ENCODE measurements at places on chromosomes 6 and 20.

GRCh38 chr6:158926414-158926813 lies 73.6 kb downstream of the RSPH3 start:
- no peak for DNase-seq

- DNase-seq: peak; percentile 89
These were observed 21.3 kb downstream of the SNAP25 start for GRCh38 chr20:10239954-10240353.

DNA sequence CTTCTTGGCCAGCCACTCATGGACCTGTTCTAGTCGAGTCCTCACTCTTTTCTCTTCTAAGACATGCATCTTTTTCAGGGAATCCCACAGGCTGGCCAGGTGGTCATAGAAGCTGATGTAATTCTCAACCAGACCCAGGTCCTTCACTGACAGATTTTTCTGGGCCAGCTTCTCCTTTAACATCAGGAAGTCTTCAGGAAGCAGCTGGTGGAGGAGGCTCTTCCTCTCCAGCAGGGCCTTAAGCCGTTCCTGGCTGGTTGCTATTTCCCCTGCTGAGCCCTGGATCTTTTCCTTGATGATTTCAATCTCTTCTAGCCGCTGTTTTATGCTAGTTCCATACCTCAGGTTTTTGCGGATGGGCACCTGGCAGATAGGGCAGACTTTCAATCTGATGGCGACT lies 28.6 kb downstream of the DDX27 start:
- no peak for DNase-seq

GRCh38 chr6:41497994-41498393 lies 48.2 kb upstream of the FOXP4 start:
- DNase-seq: no peak

- no peak for DNase-seq
These were observed 48.9 kb upstream of the UST start for GRCh38 chr6:148697895-148698440.

DNA sequence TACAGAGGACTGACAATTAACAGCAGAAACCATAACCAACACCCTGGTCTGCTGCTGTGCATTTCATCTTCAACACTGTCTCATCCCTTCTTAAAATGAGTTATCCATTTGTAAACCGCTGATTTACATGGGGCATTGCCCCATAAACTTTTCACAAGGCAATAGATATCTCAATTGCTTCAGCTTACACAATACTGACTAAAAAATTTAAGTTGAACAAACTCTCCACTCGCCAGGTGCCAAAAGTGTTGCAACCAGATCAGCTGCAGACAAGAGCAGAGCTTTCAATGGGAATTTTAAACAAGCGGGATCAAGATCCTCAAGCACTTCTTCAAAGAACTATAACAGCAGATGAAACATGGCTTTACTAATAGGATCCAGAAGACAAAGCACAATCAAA lies 183.0 kb downstream of the TASP1 start:
- DNase-seq: no peak

GRCh38 chr6:144416773-144417172 lies 131.6 kb downstream of the UTRN start:
- DNase-seq: no peak

- DNase-seq: no peak
These were observed 49.7 kb downstream of the AKAP12 start for GRCh38 chr6:151289399-151290007.

DNA sequence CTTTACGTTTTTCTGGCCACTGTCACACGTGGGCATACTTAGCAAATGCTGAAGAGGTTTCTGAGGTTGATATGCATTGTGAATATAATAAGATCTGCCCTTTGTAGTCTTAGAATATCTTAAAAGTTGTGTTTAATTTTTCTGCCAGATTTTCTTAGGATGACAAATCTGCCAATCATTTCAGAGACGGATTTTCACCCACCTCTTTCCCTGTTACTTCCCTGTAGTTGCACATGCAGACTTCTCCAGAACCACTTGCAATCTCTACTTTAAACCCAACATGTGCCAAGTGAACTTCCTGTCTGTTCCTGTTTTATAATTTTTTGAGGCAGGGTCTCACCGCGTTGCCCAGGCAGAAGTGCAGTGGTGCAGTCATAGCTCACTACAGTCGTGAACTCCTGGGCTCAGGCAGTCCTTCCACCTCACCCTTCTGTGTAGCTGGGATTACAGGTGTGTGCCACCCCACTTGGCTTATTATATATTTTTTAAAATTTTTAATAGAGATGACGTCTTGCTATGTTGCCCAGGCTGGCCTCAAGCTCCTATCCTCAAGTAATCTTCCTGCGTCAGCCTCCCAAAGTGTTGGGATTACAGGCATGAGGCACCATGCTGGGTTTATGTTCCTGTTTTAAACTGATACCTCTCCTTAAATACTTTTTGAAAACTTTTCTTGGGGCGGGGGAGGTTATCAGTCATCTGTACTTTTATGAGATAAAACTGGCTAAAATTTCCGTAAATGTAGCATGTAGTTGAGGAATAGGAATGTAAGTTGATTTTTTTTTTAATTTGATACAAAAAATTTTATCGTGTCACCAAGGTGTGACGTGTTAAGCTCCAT lies 2.7 kb downstream of the IGF2R start:
- no peak for DNase-seq

Data from DMS153 (cell line).